GM23248 (cell line): ENCODE measurements at places on chromosomes 5 and 9.

- H3K27me3 ChIP-seq, result no peaks in the 10 kb centered on the region
- no peak overlapping the region for H3K27ac ChIP-seq
- peaks cover 7% of the 10 kb centered on the region; the same call in 1 of the 2 replicates for H3K4me1 ChIP-seq
- no peak overlapping the region for H3K4me3 ChIP-seq
Measured at GRCh38 chr9:86521977-86522376, 167.8 kb upstream of the TUT7 start.

GRCh38 chr5:91514400-91514799 is 131.3 kb upstream of the ARRDC3 start:
- no peak overlapping the region for H3K4me3 ChIP-seq
- no peaks in the 10 kb centered on the region for H3K36me3 ChIP-seq
- H3K27ac ChIP-seq, result no peak overlapping the region
- H3K27me3 ChIP-seq, result no peaks in the 10 kb centered on the region
- H3K4me1 ChIP-seq, result no peaks in the 10 kb centered on the region
- no peak for DNase-seq

DNA sequence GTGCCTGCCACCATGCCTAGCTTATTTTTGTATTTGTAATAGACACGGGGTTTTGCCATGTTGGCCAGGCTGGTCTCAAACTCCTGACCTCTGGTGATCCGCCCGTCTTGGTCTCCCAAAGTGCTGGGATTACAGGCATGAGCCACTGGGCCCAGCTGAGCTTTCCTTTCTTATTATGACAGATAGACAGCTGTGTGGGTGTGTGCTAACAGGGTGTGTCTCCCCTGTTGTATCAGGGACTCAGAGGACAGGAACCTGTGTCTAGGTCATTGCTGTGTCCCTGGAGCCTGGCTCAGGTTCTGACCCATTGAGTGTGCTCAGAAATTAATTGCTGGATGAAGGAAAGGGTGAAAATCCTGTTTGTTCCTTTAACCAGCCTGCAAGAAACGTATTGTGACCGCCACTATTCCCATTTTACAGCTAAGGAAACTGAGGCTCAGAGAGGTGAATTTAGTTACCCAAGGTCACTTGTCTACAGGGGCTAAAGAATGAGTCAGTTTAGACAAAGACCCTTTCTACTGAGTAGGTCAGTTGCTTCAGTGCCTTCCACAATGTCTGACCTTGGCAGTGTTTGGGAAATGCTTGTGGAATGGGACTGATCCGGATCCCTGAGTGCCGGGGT is 16.8 kb downstream of the NCS1 start:
- no peaks in the 10 kb centered on the region for H3K27me3 ChIP-seq
- no peak overlapping the region for H3K27ac ChIP-seq
- peaks cover 20% of the 10 kb centered on the region for H3K4me1 ChIP-seq
- H3K36me3 ChIP-seq, result no peaks in the 10 kb centered on the region
- no peak overlapping the region for H3K4me3 ChIP-seq

- H3K4me3 ChIP-seq, result no peak overlapping the region
- no peaks in the 10 kb centered on the region for H3K27me3 ChIP-seq
- H3K36me3 ChIP-seq, result no peaks in the 10 kb centered on the region
- H3K27ac ChIP-seq, result no peak overlapping the region
- peak; percentile 70 for DNase-seq
Measured at GRCh38 chr5:142906863-142907671, 136.9 kb downstream of the ARHGAP26 start.

- no peaks in the 10 kb centered on the region for H3K27me3 ChIP-seq
- H3K27ac ChIP-seq, result no peak overlapping the region
- H3K4me3 ChIP-seq, result no peak overlapping the region
- H3K36me3 ChIP-seq, result no peaks in the 10 kb centered on the region
- H3K4me1 ChIP-seq, result 0 out of 2 replicates have a peak, but pooled peaks cover 3% of the 10 kb centered on the region
Measured at GRCh38 chr5:172140866-172141265, 47.2 kb downstream of the STK10 start.

DNA sequence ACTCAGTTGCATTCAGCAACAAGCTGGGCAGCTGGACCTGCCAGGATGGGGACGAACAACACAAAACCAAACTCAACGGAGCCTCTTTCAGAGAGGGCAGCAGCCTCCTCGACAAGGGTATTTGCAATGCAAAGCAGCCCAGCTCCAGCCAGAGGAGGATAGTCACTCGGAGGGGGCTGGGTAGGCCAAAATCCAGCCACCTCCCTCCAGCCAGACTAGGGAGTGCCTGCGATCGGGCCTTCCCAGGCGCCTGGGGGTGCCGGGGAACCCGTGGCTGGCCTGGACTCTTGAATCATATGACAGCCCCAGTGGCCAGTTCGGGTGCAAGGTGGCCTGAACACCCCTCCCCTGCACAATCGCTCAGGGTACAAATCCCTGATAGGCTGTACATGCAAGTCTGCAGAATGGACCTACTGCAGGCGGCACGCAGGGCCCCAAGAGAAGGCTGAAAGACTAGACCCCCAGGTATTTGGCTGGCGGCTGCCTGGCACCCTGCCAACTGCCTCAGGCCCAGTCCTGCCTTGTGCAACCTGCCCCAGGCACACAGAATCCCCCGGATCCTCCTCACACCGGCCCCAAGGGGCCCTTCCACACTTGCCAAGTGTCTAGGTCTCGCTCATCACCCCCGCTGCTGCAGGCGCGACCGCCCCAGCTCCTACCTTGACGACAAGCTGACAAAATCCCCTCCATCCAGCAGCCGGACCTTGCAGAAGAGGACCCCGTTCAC is 1.3 kb downstream of the EEIG1 start:
- H3K36me3 ChIP-seq, result no peaks in the 10 kb centered on the region
- DNase-seq, result peak; percentile 88

DNA sequence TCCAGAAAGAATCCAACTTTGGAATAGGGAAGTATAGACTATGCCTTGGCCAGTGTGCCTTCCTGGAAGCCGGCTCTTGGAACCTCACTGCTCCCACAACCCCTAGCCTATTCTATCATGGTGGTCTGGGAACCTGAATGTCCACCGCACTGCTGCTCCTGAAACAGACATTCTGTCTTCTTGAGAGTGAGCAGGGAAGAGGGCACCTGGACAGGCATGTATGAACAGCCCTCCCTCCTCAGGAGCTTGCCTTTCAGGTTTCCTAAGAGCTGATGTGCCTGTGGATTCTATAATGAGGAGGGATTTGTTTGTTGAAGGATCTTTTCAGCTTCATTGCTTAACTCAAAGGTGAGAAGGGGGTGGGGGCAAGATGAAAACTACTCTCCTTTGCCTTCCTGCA is 55.1 kb upstream of the XPA start:
- peaks cover 28% of the 10 kb centered on the region for H3K27me3 ChIP-seq
- no peak overlapping the region for H3K27ac ChIP-seq
- no peak overlapping the region for H3K4me3 ChIP-seq

DNA sequence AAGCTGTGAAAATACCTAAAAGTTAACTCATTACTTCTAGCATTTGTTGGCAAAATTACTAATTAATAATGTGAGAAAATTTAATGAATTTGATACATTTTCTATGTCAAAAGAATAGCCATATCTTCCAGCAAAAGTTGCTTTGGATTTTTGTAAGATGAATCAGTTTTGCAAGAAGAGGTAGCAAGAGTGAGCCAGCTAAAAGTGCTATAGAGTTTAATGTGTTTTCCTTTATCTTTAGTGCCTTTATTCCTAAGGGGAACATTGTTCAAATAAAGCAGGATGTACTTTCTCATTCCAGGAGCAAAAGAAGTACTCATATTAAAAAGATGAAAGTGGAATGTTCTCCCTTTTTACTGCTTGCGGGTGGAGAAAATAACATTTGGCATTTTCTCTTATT is 622.2 kb downstream of the ANXA1 start:
- no peak for DNase-seq
- H3K27me3 ChIP-seq, result no peaks in the 10 kb centered on the region
- no peaks in the 10 kb centered on the region for H3K4me1 ChIP-seq
- H3K4me3 ChIP-seq, result no peak overlapping the region
- no peaks in the 10 kb centered on the region for H3K36me3 ChIP-seq

DNA sequence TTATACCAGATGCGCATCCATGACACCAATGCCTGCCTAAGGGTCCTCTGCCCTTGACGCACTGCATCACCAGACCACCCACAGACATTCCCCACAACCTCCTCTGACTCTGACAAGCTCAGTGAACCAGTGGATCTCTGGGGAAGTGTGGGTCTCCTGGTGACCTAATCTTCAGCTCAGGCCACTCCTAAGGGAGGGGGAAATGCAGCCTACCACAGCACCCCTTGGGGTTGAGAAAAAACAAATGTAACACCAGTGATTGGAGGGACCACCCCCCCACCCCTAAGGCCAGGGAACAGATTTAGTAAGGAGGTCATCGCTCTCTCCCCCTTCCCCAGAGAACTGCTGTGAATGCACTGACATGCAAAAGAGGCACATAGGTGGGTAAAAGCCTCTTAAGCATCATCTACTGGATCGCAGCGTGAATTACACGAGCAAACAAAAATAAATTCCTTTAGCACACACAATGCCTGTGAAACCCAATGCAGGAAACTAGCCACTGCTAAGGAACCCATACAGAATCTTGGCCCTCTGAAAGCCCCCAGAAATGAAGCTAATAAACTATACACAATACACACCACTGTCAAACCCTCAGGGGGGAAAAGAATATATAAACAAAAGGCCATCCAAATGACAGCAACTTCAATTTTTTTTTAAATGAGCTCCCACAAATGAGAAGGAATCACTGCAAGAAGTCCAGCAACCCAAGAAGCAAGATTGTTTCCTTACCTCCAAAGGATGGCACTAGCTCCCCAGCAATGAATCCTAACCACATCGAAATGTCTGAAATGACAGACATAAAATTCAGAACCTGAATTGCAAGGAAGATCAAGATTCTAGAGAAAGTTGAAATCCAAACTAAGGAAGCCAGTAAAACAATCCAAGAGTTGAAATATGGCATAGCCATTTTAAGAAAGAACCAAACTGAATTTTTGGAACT is 513.7 kb upstream of the PTGER4 start:
- no peaks in the 10 kb centered on the region for H3K36me3 ChIP-seq
- H3K4me1 ChIP-seq, result no peaks in the 10 kb centered on the region
- H3K4me3 ChIP-seq, result no peak overlapping the region
- no peak for DNase-seq

- DNase-seq, result no peak
- peaks cover 15% of the 10 kb centered on the region for H3K4me1 ChIP-seq
- H3K4me3 ChIP-seq, result no peak overlapping the region
- H3K27me3 ChIP-seq, result no peaks in the 10 kb centered on the region
Measured at GRCh38 chr5:148397968-148398595, 14.3 kb downstream of the FBXO38 start.

DNA sequence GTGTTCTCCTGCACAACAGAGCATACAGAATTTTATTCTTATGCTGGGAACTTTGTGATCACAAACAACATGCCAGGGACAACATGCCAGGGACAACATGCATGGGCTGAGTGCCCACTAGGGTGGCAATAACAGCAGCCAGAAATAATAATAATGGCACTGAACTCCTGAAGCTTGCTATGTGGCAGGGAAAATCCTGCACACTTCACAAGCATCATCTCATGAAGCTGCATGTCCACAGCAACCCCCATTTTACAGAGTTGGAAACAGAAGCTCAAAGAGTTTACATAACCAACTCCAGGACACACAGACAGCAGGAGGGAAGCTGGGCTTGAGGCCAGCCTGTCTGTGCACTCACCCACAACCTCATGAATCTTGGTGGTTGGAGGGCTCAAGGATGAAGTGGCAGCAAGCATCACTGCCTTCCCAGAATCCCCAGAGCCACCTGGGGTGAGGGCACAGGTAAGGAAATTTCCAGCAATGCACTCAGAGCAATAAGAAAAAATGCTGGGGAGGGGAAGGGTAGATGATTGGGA is 111.4 kb downstream of the GABBR2 start:
- no peaks in the 10 kb centered on the region for H3K4me1 ChIP-seq
- DNase-seq, result no peak
- no peaks in the 10 kb centered on the region for H3K27me3 ChIP-seq
- no peaks in the 10 kb centered on the region for H3K36me3 ChIP-seq
- no peak overlapping the region for H3K4me3 ChIP-seq
